ENCODE measurements at places on chromosomes 5 and 9.

GRCh38 chr5:141342773-141343172 is 856 bp upstream of the PCDHGA3 start:
- no peak for DNase-seq

DNA sequence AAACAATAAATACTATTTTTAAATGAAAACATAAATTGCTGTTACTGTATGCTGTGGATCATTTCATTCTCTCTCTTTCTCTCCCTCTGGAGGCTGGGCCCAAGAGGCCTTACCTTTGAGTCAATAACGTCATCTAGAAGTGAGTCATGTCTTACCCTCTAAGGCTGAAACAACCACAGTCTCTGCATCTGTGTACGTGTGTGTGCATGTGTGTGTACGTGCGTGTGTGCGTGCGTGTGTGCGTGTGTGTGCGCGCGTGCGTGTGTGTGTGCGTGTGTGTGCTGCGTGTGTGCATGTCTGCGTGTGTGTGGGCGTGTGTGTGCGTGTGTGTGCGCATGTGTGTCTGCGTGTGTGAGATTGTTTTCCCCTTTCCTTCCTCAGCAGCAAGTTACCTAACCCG is 13.6 kb upstream of the IL17B start:
- DNase-seq: no peak

GRCh38 chr9:98784831-98785806 is 11.2 kb downstream of the ANKS6 start:
- no peak for DNase-seq

GRCh38 chr9:6128030-6128429 is 87.6 kb upstream of the IL33 start:
- no peak for DNase-seq

DNA sequence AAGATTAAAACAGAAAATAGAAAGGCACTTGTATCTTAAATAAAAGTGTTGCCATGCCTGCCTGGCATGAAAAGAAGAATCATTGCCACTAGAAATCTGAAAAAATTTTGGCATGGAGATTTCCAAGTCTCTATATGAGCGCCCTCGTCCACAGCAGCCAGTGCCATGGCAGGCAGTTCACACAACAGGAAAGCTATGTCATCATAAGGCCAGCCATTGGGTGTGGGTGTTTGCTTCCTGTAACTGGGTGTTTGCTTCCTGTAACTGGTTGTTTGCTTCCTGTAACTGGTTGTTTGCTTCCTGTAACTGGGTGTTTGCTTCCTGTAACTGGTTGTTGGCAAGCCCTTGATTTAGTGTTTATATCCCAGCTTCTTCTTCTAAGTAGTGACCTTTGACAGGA is 446.7 kb downstream of the IRX1 start:
- no peak for DNase-seq

GRCh38 chr5:74493411-74493810 is 147.1 kb downstream of the ENC1 start:
- DNase-seq: no peak

DNA sequence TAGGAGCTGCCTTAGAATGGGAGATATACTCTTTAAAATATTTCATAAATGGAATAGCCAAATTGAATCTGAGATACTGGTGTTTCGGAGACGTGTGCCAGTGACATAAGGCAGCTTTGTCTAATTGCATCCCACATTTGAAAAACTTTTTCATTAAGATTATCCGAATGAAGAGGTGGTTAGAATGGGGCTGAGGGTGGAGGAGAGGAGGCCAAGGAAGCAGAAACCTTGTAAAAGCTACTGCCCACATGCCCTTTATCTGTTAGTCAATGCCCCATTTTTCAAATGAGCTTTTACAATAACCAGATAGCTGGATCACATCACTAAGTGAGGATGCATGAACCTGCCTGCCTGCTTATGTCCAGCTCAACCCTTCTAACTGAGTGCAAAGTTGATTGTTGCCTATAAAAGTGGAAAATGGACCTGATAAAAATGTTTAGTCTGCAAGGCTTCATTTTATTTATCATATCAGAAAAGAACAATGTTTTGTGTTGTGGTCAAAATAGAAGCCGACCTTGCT is 34.8 kb downstream of the SNX24 start:
- DNase-seq: no peak

GRCh38 chr5:143886651-143887638 is 75.0 kb downstream of the HMHB1 start:
- no peak for DNase-seq

- no peak for DNase-seq
These were observed 148.4 kb downstream of the C5orf15 start for GRCh38 chr5:133819977-133820471.

GRCh38 chr9:93204470-93205043 is 20.6 kb downstream of the WNK2 start:
- no peak for DNase-seq

DNA sequence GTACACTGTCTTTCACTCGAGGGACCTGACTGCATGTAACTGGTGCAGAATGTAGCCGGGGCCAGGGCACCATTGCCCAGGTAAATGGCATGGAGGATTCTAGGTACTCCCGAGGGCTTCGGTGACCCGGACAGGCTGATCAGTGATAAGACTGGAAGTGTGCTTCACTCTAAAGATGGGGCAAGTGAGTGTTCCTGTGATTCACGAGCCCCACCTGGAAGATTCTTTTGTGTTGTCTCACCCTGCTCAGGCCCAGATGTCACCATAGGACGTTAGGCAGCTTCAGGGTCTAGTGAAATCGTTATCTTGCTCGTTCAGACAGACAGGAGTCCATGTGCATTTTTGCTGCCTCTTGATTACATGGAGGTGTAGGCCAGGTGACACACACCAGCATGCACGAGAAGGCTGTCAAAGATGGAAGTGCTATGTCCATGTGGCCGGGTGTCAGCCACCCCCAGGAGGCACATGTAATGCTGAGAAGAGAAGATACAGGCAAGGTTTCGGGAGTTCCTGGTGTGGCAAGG is 73.9 kb downstream of the WNK2 start:
- DNase-seq: no peak

- DNase-seq: no peak
These were observed 731.6 kb downstream of the BRINP1 start for GRCh38 chr9:118637681-118638080.

DNA sequence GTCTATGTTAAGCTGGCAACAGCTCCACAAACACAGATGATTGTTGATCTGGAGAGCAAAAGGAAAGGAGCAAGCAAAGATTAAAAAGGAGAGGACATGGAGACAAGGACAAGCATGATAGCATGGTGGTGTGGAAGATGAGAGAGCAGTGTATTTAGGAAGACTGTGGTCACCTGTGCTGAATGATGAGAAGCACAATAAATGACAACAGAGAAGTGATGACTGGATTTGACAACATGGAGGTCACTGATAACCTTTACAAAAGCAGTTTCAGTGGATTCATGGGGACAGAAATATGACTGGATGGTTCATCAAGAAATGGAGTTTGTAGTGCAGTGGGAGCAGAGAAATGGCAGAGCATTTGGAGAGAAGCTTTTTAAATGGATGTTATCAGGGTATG is 20.2 kb downstream of the TTC33 start:
- DNase-seq: no peak

DNA sequence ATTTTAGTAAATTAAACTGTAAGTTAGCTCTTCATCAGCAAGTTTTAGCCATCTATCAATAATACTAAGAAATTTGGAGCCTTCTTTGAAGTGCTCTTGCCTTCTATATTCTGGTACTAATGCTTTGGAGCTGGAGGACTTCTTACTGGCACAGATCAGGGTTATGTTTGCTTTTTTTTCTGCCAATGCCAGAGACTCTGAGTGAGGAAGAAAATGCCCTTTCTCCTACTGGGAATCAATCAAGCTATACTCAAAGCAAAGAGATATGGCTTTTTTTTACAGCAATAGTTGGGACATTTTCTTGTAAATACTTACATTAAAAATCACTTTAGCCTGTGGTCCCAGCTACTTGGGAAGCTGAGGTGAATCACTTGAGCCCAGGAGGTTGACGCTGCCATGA is 4.3 kb downstream of the HSDL2 start:
- DNase-seq: no peak

DNA sequence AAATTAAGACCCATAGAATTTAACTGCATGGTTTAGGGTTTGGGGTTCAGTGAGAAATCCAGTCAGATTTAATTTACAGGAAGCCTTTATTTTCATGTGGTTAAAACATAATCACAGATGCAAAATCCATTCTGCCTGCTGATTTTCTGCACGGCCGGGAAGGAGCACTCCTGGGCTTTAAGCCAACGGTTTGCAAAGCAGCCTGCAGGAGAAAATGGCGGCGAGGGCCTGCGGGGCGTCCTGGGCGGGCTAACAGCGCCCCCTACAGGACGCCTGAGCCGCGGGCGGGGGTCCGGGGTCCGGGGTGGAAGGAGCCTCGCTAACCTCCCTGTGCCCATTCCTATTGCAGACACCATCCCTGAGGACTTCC is 47.6 kb downstream of the THBS4 start:
- DNase-seq: peak; percentile 19

DNA sequence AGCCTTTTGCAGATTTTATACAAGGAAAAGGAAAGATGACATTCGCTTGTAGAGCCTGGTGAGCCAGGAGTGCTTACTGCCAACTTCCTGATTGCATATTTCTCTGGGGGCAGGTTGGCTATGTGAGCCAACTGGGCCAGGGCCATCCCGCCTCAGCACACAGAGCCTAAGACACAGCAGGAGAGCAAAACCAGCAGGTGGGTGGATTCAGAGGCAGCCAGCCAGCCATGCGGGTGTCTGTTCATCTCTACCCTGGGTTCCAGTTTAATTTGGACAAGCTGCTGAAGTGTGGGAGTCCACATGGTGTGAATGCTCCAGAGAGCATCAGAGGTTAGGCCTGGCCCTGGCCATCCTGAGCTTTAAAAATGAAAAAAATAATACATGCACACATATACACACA is 291.4 kb downstream of the ARHGEF28 start:
- DNase-seq: no peak

DNA sequence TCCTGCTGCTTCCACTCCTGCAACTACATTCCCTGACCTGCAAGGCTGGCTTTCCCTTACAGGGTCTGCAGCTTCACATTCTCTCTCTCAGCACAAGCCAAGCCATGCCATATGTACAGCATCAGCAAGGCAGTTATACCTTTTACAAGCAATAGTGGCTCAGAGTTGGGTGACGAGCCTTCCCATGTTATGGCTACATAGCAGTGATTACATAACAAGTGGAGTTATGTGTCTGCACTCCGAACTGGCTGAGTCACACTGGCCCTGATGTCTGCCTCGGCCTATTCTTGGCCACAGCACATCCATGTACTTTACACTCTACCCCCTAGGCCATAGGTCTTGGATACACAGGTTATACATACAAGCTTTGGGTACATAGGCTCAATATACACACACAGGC is 52.0 kb upstream of the SNCAIP start:
- no peak for DNase-seq

Data from activated CD4-positive, CD25-positive, alpha-beta regulatory T cell (primary cell).